MG63 (cell line): ENCODE measurements at places on chromosomes 7 and 10. TPM values are rescaled to one million over a fixed set of nuclear protein-coding genes. Genes with fewer than 3 reads are reported as not detected.

The PRKAR2B gene
- total RNA-seq: 0.44 and 1.3 TPM in 2 replicates

The CALCR gene
- total RNA-seq: not detected in 2 replicates

The CYP2C19 gene
- total RNA-seq: not detected in 2 replicates

The NEUROG3 gene
- total RNA-seq: not detected in 2 replicates

The VENTX gene
- not detected in 2 replicates for total RNA-seq

The PPP1R17 gene
- not detected in 2 replicates for total RNA-seq

- DNase-seq: no peak
These were observed 25.9 kb downstream of the RNLS start for GRCh38 chr10:88557256-88557655.

DNA sequence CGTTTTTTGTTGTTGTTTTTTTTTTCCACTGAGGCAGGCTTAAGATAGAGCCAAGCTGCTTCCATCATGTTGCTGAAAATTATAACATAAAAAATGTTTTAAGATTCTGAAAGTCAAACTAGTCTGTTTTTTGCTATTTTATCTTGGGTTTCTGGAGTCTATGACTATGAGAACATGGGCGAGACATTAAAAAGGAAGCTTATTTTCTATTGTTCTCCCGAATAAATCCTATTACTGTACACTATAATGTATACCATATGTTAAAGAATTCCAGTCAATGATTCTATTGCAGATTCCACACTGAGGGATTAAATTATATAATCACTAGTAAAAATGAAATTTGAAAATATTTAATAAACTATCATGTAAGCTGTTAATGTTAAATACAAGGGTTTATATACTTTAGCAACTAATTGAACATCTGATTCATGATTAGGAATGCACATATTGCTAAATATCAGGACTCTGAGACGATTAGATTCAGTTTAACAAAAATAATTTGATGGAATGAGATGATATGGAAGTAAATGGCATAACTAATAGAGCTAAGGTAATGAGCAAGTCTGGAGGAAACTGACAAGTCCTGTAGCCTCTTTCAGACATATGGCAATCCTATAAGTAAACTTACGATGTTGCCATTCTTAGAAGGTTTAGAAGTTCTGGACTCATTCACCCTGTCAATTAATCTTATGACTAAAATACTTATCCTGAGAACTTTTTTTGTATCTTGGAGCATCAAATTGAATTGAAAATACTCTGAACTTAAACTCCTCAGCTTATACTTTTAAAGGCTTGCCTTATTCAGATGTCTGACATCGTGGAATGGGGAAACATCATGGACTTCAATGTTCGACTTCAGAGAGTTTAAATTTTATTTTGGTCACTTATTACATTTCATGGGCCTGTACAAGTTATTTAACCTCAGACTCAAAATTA, 294.8 kb upstream of the DGKB start:
- no peak for DNase-seq

GRCh38 chr7:37590824-37591223, 92.7 kb upstream of the GPR141 start:
- no peak for DNase-seq

- no peak for DNase-seq
These were observed 71.6 kb upstream of the LAMB4 start for GRCh38 chr7:108201766-108202165.

DNA sequence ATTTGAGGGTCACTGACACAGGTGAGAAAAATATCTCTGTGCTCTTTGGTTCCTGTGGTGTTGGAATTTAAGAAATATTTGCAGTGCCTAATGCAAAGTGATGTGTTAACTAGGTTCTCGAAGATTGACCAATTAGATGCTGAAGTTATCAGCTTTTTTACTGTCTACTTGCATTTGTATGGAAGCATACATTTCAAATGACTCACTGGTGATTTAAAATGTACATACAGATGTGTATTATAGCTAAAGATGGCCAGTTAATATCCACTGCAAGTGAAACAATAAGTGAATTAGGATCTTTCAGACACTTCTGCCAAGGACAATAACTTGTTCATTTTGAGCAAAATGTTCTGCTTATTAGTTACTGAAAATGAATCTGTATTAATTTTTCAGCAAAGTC, 205.0 kb downstream of the FANK1 start:
- DNase-seq: no peak

DNA sequence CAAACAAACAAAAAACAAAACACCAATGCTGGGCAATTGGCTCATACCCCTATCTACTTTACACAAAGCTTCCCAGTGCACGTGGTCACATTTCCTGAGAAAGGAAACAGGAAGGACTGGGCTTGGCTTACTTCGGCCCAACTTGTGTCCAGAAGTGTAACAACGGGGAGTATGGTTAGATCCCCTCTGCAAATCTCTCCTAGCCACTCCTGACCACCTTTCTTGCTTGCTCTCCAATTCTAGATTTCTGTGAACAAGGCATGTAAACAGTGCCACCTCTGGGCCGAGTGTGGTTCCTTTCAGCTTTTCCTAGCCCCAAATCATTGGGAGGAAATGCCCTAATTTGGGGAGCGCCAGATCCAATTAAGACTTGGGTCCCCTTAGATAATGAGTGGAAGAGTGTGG, 21.0 kb upstream of the FRAT2 start:
- DNase-seq: no peak

GRCh38 chr10:58384999-58385783, at the start of gene TFAM:
Gene TFAM (plus strand): TSS chr10:58385410. CDS start chr10:58385548, 138 bp downstream.
- peak; percentile 93 for DNase-seq

GRCh38 chr10:17022896-17023295, 106.7 kb downstream of the CUBN start:
- DNase-seq: no peak

- DNase-seq: no peak
These were observed 27.5 kb downstream of the CTNNA3 start for GRCh38 chr10:67668448-67668847.

GRCh38 chr10:87771871-87772500, 46.0 kb downstream of the ATAD1 start:
- DNase-seq: no peak

- DNase-seq: no peak
These were observed 3.4 kb downstream of the LRRC27 start for GRCh38 chr10:132335189-132336063.

DNA sequence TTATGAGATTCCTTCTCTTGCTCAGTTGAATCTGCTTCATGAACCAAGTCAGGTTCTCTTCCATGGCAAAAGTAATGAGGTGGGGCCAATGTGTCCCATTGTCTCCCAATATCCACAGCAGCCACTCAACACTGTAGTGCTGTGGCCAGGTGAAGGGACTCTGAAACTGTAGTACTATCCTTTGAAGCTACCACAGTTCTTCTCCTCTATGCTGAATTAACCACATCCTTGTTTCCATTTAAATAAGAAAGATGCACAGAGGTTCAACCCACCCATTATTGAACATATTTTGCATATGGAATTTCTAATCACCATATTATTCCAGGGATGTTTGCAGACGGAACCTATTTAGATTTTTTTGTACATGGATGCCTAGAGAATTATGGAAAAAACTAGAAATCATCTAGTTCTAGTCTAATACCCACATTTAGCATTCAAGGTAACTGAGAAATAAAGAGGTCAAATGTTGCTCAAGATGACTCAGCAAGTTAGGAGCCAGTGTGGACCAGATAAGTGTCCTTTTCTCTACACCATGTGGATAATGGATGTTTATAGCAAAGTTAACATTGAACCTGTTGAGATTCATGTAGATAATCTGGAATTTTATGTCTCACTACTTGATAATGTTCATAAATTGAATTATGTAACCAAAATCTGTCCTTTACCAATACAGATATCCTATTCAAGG, 64.5 kb downstream of the LRRTM3 start:
- DNase-seq: no peak

DNA sequence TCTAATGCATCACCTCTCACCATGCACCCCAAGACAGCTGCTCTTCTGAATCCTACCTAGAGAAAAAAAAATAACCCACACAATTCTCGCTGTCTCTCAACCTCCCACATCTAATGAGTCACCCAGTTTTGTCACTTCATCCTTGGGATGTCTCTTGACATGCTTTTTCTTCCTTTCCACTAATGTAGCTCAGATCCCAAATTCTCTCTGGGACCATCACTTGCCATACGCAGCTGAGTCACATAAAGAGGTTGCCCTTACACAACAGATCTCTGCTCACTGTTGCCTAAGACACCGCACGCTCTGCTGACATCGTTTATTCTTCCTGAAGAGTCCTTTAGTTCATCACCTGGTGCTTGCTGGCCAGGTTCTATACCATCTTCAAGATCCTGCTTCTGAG, 606.0 kb upstream of the GALNT17 start:
- DNase-seq: no peak
